ENCODE measurements at places on chromosomes 12 and 14. TPM values are rescaled to one million over a fixed set of nuclear protein-coding genes. Genes with fewer than 3 reads are reported as not detected.

- no peak for DNase-seq
- H3K4me1 ChIP-seq, result peaks cover 4% of the 10 kb centered on the region
- no peak overlapping the region for H3K27ac ChIP-seq
These were observed 275.5 kb downstream of the DPF3 start for GRCh38 chr14:72618424-72618823.

DNA sequence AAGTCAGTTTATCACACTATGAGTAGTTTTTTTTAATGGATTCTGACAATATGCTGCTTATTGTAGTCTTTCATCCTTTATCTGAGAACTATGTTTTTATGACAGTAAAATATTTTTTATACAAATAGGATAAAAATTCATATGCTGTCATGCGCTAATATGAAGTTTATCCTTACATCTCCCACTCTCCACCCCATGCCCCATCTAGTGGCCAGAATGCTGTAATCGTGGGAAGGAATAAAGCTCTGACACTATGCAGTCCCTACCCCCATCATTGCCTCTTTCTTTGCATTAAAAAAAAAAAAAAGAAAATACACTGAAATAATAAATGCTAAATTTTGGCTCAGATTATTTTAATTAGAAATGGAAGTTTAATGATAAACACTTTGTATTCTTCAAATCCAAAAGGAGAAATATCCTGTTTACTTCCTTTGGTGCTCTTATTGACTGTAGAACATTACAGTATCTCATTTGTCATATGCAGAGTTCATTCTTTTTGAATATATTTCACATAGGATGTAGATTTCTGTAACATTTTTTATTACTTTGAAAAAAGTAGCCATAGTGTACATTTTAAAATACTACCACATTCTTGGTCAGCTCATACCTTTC is 145.9 kb upstream of the SLCO1C1 start:
- H3K27ac ChIP-seq, result no peak overlapping the region
- H3K4me3 ChIP-seq, result no peak overlapping the region
- H3K27me3 ChIP-seq, result no peaks in the 10 kb centered on the region
- no peaks in the 10 kb centered on the region for H3K4me1 ChIP-seq
- DNase-seq, result no peak
- no peaks in the 10 kb centered on the region for H3K36me3 ChIP-seq

DNA sequence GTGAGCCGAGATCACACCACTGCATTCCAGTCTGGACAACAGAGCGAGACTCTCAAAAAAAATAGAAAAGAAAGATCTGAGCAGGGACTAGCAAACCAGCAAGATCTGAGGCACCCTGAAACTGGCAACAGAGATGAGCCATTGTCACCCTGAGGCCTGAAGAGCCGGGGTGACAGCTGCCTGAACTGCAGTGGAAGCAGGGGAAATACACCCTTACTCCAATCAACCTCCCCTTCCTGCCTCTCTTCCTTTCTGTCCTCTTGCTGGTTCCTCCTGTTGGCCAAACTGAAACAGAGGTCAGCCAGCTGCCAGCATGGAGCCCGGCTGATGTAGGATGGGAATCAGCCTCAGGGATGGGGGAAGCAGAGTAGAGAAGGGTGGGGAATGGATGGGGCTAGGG is 192.0 kb downstream of the CHST11 start:
- H3K4me1 ChIP-seq, result peaks cover 72% of the 10 kb centered on the region
- no peak overlapping the region for H3K27ac ChIP-seq
- no peak overlapping the region for H3K4me3 ChIP-seq
- H3K36me3 ChIP-seq, result peaks cover 43% of the 10 kb centered on the region
- no peaks in the 10 kb centered on the region for H3K27me3 ChIP-seq

- H3K36me3 ChIP-seq, result no peaks in the 10 kb centered on the region
- H3K4me1 ChIP-seq, result no peaks in the 10 kb centered on the region
- H3K27ac ChIP-seq, result no peak overlapping the region
- DNase-seq, result no peak
- H3K4me3 ChIP-seq, result no peak overlapping the region
These were observed 153.1 kb downstream of the HMGA2 start for GRCh38 chr12:65977384-65977783.

- DNase-seq, result no peak
- H3K4me1 ChIP-seq, result no peaks in the 10 kb centered on the region
- no peak overlapping the region for H3K4me3 ChIP-seq
- no peaks in the 10 kb centered on the region for H3K36me3 ChIP-seq
These were observed 107.6 kb downstream of the MGAT4C start for GRCh38 chr12:86148612-86149011.

- no peaks in the 10 kb centered on the region for H3K4me1 ChIP-seq
- no peaks in the 10 kb centered on the region for H3K27me3 ChIP-seq
These were observed 25.1 kb downstream of the PRKAB1 start for GRCh38 chr12:119692997-119693396.

DNA sequence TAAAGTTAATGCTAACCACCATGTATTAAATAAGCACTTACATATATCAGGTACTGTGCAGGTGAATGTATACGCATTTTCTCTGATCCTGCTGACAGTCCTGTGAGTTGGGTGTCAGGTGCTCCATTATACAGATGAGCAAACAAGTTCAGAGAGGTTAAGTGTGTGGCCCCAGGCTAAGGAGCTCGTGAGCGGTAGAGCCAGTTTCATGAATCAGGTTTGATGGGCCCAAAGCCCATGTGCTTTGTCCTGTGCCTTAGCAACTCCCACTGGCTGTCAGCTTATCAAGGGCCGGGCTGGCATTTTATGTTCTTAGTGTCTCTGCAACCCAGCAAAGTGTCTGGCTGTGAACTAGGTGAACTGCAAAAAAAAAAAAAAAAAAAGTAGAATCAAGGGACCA is 701.2 kb upstream of the TBX3 start:
- no peak for DNase-seq
- H3K36me3 ChIP-seq, result no peaks in the 10 kb centered on the region
- no peaks in the 10 kb centered on the region for H3K4me1 ChIP-seq
- H3K27ac ChIP-seq, result no peak overlapping the region
- H3K27me3 ChIP-seq, result peaks cover 8% of the 10 kb centered on the region

DNA sequence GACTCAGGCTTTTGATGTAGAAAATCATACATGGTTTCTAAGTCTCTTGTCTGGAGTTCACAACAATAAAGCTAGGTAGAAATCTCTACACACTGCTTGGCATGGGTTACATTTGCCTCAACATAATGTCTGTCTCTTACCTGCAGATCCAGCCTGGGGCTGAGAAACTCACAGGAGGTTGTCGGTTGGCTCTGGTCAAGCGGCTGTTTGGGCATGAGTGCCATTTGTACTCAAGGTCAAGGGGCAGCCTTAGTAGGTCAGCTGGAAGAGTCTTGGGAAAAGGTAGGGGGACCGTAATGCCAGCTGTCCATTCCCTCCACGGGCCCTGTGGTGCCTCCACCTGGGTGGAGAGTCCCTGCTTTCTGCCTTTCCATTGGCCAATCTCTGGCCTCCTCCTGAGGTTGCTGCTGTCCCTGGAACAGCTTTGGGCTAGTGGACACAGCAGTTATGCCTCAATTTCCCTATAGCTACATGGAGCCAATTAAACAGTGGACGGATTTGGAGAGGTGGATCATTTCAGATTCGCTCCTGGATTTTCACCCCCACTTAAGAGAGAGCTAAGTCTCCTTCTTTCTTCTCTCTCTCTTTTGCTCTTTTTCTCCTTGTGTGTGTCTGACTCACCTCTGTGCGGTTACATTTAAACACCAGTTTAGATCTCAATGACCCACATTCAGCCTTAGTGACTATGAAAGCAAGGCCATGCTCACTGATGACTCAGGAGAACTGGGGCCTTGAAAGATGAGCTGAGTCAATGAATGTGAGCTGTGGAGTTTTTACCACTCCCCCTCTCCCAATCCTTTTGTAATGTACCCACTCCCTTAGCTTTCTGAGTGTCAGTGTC is 132.8 kb upstream of the HIF1A start:
- H3K4me1 ChIP-seq, result peaks cover 70% of the 10 kb centered on the region
- H3K27ac ChIP-seq, result peak overlapping the region; percentile 68
- H3K4me3 ChIP-seq, result peak overlapping the region; percentile 15
- H3K36me3 ChIP-seq, result peaks cover 6% of the 10 kb centered on the region
- DNase-seq, result peak; percentile 45

- peaks cover 19% of the 10 kb centered on the region for H3K4me1 ChIP-seq
- H3K27me3 ChIP-seq, result peaks cover 1% of the 10 kb centered on the region
- H3K36me3 ChIP-seq, result peaks cover 2% of the 10 kb centered on the region
- H3K4me3 ChIP-seq, result peak within 1 kb of the TSS; percentile 87
- peak within 1 kb of the TSS; percentile 94 for H3K27ac ChIP-seq
These were observed at the start of gene KLHDC1 for GRCh38 chr14:49692811-49693734. TSS of gene KLHDC1 (plus strand) at chr14:49693120. CDS start at chr14:49693195, 75 bp downstream.

DNA sequence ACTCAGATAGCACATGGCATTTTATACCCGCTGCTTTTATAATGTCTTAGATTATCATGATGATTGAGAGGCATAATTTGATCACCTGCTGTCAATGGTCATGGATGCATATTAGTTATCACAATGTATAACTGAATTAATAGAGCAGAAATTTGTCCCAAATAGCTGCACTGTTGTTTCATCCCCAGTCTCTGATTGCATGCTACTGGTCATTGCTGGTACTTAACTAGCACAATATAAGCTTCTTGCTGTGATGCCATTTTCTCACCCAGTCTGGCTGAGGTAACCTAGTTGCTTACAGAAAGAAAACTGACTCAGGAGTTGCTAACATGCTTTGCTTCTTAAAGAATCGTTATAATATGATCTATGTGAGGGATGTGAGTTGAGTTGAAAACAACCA is 76.8 kb upstream of the PLEKHA5 start:
- H3K27me3 ChIP-seq, result no peaks in the 10 kb centered on the region
- no peak overlapping the region for H3K27ac ChIP-seq
- H3K4me1 ChIP-seq, result no peaks in the 10 kb centered on the region
- no peak for DNase-seq

DNA sequence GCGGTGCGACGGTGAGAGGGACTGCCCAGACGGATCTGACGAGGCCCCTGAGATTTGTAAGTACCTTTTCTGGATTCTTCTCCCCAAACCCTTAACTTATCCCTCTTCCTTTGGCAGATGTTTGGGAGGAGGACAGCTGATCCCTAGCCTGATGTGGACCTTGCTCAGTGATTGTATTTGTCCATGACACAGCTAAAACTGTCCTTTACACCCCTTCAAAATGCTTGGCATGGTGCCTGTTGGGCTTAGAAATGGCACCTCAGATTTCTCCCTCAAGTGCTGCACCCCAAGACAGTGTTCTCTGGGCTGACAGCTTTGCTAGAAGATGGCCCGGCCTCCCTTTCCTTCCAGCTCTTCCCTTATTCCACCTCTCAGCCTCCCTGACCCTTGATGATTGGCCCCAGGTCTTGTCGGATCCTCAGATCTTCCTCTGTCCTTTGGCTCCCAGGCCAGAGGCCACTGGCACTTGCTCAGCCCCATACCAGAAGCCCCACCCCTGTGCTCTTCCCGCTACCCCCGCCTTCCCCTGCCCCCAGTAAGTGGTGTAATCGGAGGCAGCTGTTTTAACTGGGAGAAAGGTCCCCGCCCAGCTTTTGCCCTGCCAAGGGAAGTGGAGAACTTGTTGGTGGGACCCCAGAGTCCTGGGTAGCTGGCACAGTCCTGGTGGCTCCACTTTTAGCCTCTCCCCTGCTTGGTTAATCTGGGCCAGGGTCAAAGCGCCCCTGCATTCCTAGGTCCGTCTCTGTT is 8.7 kb downstream of the LRP1-AS start:
- H3K27ac ChIP-seq, result no peak overlapping the region
- H3K36me3 ChIP-seq, result no peaks in the 10 kb centered on the region
- no peak overlapping the region for H3K4me3 ChIP-seq

DNA sequence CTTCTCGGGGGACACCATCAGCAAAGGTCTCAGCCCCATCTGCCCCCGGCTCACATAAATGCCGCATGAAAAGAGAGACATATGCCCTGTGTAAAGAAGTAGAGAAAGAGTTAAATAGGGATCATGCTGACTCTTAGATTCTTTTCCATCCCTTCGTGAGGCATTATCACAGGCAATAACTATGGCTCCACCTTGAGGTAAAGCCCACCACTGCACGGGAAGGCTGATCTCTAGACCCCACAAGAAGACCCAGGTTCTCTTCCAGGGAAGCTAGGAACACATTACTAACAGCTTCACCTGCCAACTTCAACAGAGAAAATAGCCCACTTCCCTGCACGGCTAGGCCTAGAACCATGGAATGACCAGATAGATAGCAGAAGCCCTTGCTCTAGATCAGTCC is 14.1 kb upstream of the NOP2 start:
- DNase-seq, result no peak
- no peaks in the 10 kb centered on the region for H3K27me3 ChIP-seq
- no peak overlapping the region for H3K27ac ChIP-seq
- H3K36me3 ChIP-seq, result peaks cover 55% of the 10 kb centered on the region

- no peak overlapping the region for H3K4me3 ChIP-seq
- peaks cover 37% of the 10 kb centered on the region for H3K4me1 ChIP-seq
- DNase-seq, result no peak
- peaks cover 66% of the 10 kb centered on the region for H3K36me3 ChIP-seq
These were observed 29.6 kb upstream of the HDAC7 start for GRCh38 chr12:47849261-47849660.

GRCh38 chr14:69695322-69696203 is 71.4 kb upstream of the SRSF5 start:
- no peaks in the 10 kb centered on the region for H3K27me3 ChIP-seq
- peak overlapping the region; percentile 32 for H3K4me3 ChIP-seq
- peaks cover 41% of the 10 kb centered on the region for H3K36me3 ChIP-seq

DNA sequence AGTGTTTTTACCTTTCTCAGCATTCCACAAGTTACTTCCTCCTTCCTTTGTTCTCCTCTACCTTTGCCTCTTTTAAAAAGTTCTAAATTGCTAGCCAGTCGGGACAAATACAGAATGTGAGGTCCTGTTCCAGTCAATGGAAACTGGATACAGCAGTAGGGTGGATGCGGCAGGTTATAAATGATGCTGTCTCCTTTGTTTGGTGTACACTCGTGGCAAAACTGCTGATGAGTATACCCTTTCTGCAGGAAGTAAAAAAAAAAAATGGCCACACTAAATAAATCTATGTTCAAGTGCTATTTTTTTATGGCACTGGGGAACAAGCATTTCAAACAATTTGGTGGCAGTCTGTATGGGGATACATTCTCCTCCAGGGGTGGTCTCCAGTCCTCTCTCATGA is 27.5 kb downstream of the KLRK1 start:
- H3K27ac ChIP-seq, result no peak overlapping the region
- no peaks in the 10 kb centered on the region for H3K36me3 ChIP-seq
- H3K27me3 ChIP-seq, result peaks cover 39% of the 10 kb centered on the region
- no peak for DNase-seq
- H3K4me3 ChIP-seq, result no peak overlapping the region

The SEC23A gene
- 61.2 TPM for total RNA-seq

The FLRT2 gene
- total RNA-seq, result not detected

The STAC3 gene
- total RNA-seq, result 4.2 TPM

The SLC25A21 gene
- not detected for total RNA-seq

The KRT83 gene
- not detected for total RNA-seq

The OAS2 gene
- 113 TPM for total RNA-seq

The SPIC gene
- total RNA-seq, result not detected
